Fibroblast of skin of right biceps (primary cell): ENCODE measurements at places on chromosomes 4 and X.
A peak's percentile ranks its signal among the peaks of the same experiment; 100 is the strongest.

- no peak for DNase-seq
Measured at GRCh38 chr4:179747218-179747910, 2305.1 kb upstream of the AGA start.

- no peak for DNase-seq
Measured at GRCh38 chr4:163868445-163868844, 374.0 kb downstream of the TMA16 start.

GRCh38 chr4:55121246-55121645, 4.1 kb downstream of the KDR start:
- no peak for DNase-seq

- DNase-seq, result no peak
Measured at GRCh38 chrX:137427816-137428215, 138.1 kb upstream of the ZIC3 start.

- peak; percentile 3 for DNase-seq
Measured at GRCh38 chr4:110371016-110371770, 104.8 kb upstream of the ENPEP start.

DNA sequence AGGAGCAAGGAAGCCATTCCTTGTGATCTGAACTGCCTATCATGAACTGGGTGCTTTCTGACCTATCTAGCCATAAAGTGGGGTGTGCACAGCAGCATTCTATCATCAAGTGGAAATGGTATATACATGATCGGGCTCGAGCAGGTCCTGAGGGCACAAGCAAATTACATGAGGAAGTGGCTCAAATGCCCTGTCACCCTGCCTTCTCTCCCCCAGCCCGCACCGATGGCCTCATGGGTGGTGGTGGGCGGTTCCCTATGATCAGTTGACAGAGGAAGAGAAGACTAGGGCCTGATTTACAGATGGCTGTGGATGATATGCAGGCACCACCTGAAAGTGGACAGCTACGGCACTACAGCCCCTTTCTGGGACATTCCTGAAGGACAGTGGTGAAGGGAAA, 46.3 kb upstream of the BCLAF3 start:
- DNase-seq, result no peak

DNA sequence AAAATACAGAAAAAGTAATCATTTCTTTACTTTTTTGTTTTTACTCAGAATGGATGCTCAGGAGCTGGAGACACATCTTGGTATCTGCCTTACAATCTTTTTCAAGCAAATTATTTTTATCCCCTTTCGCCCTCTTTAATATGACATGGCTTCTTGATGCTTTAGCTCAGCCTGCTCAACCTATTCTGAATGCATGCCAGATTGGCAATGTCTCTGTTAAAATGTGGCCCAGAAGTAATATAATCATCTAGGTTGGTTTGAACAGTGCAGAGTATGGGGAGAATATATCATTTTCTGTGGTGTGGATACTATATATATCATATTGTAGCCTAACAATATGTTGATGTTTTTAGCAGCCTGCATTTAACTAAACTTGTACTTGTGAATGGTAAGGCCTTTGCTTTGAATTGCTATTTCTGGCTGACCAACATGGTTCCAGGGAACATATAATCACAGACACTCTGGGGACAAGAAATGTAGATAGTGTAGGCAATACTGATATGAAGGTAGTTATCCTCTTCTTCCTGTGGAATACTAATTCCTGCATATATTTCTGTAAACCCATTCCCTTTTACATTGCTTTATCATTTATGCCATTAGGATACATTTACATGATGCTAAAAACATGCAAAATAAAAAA, 282.7 kb downstream of the PPP3CA start:
- no peak for DNase-seq

- DNase-seq, result no peak
Measured at GRCh38 chrX:819684-820083, 189.1 kb downstream of the SHOX start.

DNA sequence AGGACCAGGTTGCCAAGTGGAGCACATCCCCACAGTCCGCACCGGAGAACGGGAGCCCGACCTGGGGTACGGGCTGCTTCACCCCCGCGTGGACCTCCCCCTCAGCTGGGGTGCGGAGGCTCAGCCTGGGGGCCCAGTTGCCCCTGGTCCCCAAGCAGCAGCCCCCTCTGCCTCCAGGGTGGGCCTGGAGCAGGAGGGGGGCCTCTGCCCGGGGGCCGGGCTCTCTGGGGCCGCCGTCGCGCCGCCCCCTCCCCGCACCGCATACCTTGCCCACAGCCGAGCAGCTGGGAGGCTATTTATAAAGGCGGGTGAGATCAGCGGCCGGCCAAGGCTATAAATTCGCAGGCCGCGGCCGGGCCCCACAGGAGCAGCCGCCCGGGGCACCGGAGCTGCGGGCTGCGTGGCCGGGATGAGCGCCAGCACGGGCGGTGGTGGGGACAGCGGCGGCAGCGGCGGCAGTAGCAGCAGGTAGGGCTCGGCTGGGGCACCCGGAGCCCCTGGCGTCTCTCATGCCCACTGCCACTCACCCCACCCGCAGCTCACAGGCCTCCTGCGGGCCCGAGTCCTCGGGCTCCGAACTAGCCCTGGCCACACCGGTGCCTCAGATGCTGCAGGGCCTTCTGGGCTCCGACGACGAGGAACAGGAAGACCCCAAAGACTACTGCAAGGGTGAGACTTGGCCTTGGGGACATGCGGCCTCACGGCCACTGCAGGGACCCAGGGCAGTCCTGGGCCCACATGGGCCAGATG, at the start of gene SRPK3:
Gene SRPK3, plus strand, starts transcription at position 364 of the 750 bp plus-strand sequence. Its CDS starts 46 bp downstream, at position 410.
- peak; percentile 6 for DNase-seq

DNA sequence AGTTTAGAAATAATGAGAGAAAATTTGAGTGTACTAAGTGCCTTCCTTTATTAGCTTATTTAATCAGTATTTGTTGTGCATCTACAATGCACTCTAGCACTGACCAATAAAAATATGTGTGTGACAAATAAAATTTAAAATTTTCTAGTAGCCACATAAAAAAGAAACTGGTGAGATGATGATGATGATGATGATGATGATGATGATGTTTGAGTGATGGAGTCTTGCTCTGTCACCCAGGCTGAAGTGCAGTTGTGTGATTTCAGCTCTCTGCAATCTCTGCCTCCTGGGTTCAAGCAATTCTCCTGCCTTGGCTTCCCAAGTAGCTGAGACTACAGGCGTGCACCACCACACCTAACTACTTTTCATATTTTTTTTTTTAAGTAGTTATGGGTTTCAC, 110.2 kb downstream of the RNF150 start:
- no peak for DNase-seq

- peak; percentile 9 for DNase-seq
Measured at GRCh38 chr4:14787894-14788293, 214.4 kb upstream of the CPEB2 start.

DNA sequence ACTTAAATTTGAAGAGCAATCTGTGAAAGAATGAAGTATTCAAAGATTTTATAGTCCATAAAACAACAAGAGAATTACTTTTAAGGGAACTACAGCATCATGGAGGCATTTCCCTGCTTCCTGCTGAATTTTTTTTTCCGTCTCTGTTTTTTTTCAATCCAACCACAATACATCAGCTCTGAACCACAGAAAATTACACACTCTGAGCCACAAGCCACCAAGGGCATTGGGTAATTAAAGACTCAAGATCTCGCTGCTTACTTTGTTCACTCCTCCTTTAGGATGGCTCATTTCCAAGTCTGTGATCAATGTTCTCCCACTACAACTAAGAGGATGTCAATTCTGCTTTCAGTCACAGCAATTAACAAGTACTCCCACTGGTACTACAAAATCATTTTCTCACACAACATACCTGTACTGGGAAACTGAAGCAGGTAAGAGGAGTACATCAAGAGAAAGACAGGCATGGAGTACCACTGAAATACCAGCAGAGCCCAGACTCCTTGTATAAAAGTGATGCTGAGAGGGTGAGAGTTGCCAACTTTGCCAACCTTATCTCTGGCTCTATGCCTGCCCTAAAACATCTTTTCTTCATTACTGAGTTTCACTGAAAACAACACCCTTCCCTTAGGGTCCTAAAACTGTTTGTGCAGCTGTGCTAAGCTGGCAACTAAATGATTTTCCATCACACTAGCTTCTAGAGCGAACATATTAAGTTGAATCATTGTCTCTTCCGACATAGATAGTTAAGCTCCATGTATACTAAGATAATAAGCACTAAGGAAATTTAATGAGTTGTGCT, 105.8 kb upstream of the MAGEB18 start:
- DNase-seq, result peak; percentile 18

GRCh38 chr4:88040707-88041106, 33.3 kb downstream of the PKD2 start:
- no peak for DNase-seq

DNA sequence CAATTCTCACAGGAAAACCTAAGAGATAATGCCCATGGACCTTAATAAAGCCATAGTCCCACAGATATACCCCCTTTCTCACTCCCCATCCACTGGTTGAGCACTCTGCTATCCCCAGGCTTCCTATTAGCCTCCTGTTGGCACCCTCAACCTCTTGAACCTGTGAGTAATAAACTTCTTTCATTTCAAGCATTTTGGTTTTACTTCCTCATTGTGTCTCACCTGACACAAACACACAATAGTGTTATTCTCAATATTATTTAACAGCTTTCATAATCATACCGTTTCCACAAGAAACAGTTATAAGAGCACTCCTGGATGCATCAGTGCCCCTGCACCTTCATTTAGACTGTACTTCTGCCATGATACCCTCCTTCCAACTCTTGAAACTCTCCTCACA, 56.8 kb downstream of the TRPC5 start:
- DNase-seq, result no peak

DNA sequence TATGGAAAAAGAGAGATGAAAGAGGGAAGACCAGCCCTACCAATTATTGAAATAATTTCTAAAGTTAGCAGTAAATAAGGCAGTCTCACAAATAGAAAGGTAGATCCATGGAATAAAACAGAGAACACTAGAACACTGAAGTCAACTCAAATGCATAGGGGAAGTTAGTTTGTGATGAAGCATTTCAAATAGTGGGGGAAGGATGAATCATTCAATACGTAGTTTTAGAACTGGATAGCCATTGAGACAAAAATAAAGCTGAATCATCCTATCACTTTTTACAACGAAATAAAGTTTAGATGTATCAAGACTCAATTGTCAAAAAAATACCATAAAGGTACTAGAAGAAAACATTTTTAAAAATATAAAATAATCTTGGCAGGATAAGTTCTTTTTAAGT, 143.2 kb upstream of the DGKK start:
- DNase-seq, result peak; percentile 24

- DNase-seq, result peak; percentile 31
Measured at GRCh38 chr4:174318829-174319764, 35.4 kb downstream of the CEP44 start.

DNA sequence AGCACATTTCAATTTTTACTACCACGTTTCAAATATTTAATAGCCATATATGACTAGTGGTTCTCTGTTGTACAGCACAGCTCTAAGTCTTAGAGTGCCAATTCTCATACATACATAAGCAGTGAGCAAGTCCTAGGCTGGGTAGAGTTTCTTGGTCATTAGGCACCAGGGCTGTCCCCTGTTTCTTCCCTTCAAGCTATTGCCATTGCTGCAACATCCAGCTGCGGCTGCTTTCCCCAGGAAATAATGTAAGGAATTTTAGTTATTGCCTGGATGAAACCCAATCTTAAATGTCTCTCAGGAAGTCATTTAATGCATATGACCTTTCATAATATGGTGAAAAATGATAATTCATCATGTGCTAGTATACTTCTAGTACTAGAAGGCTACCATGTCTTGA, 74.1 kb upstream of the PPP3CA start:
- DNase-seq, result peak; percentile 64

GRCh38 chrX:41981481-41982013, 58.2 kb upstream of the CASK start:
- no peak for DNase-seq

DNA sequence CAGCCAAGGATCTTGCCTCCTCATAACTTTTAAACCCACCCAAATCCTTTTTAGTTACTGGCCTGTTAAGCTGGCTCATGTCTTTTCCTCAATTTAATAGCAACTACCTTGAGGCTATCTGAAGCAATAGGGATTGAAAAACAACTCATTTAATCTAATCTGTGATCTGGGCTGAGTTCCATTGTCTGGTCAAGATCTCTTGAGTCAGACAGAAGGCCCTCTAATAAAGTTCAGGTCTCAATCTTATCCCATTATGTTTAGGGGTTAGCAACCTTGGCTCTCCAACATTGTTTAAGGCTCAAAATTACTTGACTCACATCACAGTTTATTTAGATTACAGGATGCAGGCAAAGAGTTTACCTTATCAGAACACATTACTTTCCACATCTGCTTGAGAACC, 436.1 kb downstream of the ANKRD50 start:
- no peak for DNase-seq

DNA sequence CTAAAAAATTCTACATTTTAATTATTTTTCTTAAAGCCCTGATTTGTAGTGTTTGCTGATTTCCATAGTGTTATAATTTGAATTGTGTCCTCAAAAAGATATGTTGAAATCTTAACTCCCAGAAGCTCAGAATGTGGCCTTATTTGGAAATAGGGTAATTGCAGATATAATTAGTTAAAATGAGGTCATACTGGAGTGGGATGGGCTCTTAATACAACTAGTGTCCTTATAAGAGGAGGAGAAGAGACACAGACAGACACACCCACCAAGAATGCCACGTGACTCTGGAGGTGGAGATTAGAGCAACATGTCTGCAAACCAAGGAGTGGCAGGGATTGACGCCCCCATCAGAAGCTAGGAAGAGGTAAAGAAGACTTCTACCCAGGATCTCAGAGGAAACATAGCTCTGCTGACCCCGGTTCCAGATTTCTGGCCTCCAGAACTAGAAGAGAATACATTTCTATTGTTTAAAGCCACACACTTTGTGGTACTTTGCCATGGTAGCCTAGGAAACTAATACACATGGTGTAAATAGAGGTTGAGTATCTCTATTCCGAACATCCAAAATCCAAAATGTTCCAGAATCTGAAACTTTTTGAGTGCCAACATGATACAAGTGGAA, 70.5 kb upstream of the IRF2 start:
- peak; percentile 25 for DNase-seq

DNA sequence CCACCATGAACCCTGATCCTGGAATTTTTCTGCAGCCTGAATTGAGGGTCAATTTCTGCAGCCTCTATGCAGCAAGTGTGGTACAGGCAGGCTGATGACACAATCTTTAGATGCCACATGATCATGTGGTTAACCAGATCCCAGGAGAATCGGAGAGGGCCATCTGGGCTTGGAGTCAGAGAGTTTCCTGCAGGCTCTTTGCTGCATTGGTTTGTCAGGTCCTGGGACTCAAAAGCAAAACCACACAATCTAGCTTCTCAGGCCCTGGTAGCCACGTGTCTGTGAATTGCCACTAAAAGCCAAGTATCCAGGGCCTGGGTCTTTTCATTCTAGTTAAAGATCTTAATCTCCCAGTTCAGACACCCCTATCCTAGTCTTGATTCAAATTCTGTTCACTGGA, 464.5 kb downstream of the BCOR start:
- peak; percentile 61 for DNase-seq

- DNase-seq, result no peak
Measured at GRCh38 chrX:18894156-18894555, 89.8 kb downstream of the PHKA2 start.

DNA sequence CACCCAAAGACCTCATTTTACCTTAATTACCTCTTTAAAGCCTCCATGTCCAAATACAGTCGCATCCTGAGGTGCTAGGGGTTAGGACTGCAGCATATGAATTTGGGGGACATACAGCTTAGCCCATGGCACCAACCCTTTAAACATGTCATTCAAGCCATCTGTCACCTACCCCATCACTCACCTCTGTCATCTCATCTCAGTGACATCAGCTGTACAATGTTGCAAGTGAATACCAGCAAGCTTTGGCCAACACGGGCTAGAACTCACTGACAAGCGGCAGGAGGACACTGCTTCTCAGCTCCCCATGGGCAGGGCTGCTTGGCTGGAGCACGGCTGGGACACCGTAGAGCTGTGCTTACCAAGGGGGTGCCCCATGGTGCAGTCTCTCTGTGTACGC, 107.5 kb downstream of the STK32B start:
- no peak for DNase-seq
